ENCODE measurements at places on chromosomes 2 and 18. TPM values are rescaled to one million over a fixed set of nuclear protein-coding genes. Genes with fewer than 3 reads are reported as not detected.

Gene SAG
- total RNA-seq, result not detected

Gene UPP2
- not detected for total RNA-seq

Gene GALR1
- total RNA-seq, result not detected

Gene PRSS56
- not detected for total RNA-seq

Gene SLC14A1
- total RNA-seq, result not detected

Gene RAB6C
- not detected for total RNA-seq

Gene PAX8
- total RNA-seq, result 0.11 TPM

Gene MAL
- not detected for total RNA-seq

Measured in dermis lymphatic vessel endothelial cell (primary cell).